Central memory CD8-positive, alpha-beta T cell (primary cell): ENCODE measurements at places on chromosomes 5 and 9.

DNA sequence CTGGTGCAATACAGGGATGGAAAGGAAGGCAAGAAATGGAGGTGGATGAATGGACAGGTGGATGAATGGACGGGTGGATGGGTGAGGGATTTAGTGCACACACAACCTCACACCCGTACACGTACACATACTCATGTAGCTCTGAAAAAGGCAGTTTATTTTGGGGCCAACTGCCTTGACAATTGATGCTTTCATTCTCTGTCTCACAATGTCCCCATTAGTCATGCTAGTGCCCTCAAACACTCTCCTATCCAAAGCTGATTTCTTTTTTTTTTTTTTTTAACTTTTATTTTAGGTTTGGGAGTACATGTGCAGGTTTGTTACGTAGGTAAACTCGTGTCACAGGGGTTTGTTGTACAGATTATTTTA is 495.0 kb downstream of the DMAC1 start:
- H3K27ac ChIP-seq = no peak overlapping the region
- peaks cover 33% of the 10 kb centered on the region for H3K27me3 ChIP-seq
- no peak overlapping the region for H3K4me3 ChIP-seq
- no peaks in the 10 kb centered on the region for H3K4me1 ChIP-seq
- no peaks in the 10 kb centered on the region for H3K36me3 ChIP-seq

- H3K27ac ChIP-seq = no peak overlapping the region
- no peaks in the 10 kb centered on the region for H3K4me1 ChIP-seq
- no peak overlapping the region for H3K4me3 ChIP-seq
- DNase-seq = no peak
- no peaks in the 10 kb centered on the region for H3K27me3 ChIP-seq
- no peaks in the 10 kb centered on the region for H3K36me3 ChIP-seq
Measured at GRCh38 chr5:5128766-5129165, 11.4 kb upstream of the ADAMTS16 start.

DNA sequence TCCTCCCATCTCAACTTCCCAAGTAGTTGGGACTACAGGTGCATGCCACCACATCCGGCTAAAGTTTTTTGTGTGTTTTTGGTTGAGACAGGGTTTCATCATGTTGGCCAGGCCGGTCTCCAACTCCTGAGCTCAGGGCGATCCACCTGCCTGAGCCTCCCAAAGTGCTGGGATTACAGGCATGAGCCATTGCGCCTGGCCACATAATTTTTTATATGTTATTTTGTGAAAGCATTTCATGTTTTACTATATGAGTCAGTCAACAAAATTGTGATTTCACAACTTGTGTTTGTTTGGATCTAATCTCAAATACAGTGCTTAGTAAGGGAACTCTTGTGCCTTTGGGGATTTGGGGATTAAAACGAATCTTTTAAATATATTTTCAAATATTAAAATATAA is 20.0 kb upstream of the FAM120AOS start:
- H3K27me3 ChIP-seq = no peaks in the 10 kb centered on the region
- peaks cover 30% of the 10 kb centered on the region for H3K36me3 ChIP-seq
- peaks cover 43% of the 10 kb centered on the region for H3K4me1 ChIP-seq

DNA sequence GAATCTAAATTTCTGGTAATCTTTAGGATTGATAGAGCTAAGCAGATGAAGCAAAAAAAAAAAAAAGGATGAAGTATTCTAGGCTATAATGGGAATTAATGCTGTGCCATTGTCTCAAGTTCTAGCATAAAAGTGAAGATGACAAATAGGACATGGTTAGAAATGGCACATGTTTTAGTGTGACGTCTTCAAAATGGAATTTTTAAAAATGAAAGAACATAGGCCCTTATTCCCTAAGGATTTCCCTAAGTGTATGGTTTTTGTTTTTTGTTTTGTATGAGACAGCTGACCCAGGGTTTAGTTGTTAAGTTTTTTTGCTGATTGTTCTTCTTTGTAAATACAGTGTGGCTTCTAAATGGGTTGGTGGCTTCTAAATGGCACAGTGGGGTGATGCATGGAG is 7.1 kb downstream of the TLE4 start:
- H3K27me3 ChIP-seq = no peaks in the 10 kb centered on the region
- H3K4me3 ChIP-seq = no peak overlapping the region
- H3K27ac ChIP-seq = peak overlapping the region; percentile 73
- DNase-seq = no peak

DNA sequence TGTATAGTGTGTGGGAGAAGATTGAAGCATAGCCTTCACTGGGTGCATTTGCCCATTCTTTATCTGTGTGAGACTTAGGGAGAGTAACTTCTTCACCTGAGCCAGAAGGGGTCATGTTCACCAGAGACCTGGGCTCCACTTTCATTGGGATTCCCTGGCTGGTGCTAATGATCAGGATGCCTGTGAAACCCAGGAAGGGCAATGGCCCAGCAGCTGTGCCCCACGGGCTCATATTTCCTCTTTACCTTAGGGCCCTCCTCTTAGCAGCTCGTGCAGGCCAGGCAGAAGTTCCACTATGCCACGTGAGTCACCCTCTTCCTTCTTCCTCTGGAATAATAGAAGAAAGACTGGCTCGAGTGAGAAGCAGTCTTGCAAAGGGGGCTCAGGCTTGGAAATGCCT is 5.0 kb downstream of the PPARGC1B start:
- DNase-seq = no peak
- H3K36me3 ChIP-seq = peaks cover 2% of the 10 kb centered on the region
- H3K27me3 ChIP-seq = no peaks in the 10 kb centered on the region
- H3K4me3 ChIP-seq = no peak overlapping the region

DNA sequence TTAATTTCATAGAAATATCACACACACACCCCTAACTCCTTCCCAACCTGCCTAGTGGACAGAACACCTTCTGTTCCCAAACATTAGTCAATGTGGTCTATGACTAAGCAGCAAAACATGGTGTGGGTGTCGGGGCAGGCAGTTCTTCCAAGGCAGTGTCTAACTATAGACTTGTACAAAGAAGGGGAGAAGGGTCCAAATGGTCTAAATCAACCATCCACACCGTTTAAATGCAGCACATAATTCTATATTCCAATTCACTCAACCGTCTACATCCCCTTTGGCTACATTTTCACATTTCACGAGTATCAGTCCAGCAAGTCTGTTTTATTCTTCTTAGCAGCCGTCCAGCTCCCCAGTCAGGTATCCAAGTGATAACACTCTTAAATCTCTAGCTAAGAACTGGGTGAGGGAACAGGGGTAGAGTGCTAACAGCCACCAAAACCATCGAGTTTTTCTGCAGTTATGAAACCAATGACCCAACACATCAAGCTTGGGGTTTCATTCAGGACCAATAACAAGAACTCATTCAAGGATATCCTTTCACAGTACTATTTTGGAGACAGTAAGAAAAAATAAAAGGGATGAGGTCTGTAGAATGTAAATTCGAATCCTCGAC is 3.3 kb downstream of the ZNF608 start:
- peaks cover 26% of the 10 kb centered on the region for H3K27me3 ChIP-seq
- H3K36me3 ChIP-seq = no peaks in the 10 kb centered on the region
- no peak overlapping the region for H3K4me3 ChIP-seq
- H3K27ac ChIP-seq = no peak overlapping the region

GRCh38 chr5:1850324-1851154 is 32.2 kb downstream of the IRX4 start:
- H3K36me3 ChIP-seq = no peaks in the 10 kb centered on the region
- H3K4me1 ChIP-seq = no peaks in the 10 kb centered on the region
- H3K27ac ChIP-seq = no peak overlapping the region
- H3K27me3 ChIP-seq = peaks cover 54% of the 10 kb centered on the region
- DNase-seq = no peak
- no peak overlapping the region for H3K4me3 ChIP-seq

GRCh38 chr5:168360521-168361285 is 69.3 kb downstream of the WWC1 start:
- H3K27me3 ChIP-seq = peaks cover 13% of the 10 kb centered on the region
- H3K36me3 ChIP-seq = no peaks in the 10 kb centered on the region
- H3K27ac ChIP-seq = no peak overlapping the region

- H3K36me3 ChIP-seq = peaks cover 3% of the 10 kb centered on the region
- peaks cover 6% of the 10 kb centered on the region for H3K4me1 ChIP-seq
- no peak for DNase-seq
- no peak overlapping the region for H3K4me3 ChIP-seq
Measured at GRCh38 chr9:124035001-124035650, 23.6 kb downstream of the LHX2 start.

- no peak overlapping the region for H3K27ac ChIP-seq
- H3K4me1 ChIP-seq = no peaks in the 10 kb centered on the region
- DNase-seq = no peak
- no peak overlapping the region for H3K4me3 ChIP-seq
Measured at GRCh38 chr9:109251080-109251775, 69.6 kb downstream of the EPB41L4B start.

GRCh38 chr9:84303061-84303460 is 37.5 kb downstream of the SLC28A3 start:
- peaks cover 4% of the 10 kb centered on the region for H3K36me3 ChIP-seq
- H3K4me1 ChIP-seq = no peaks in the 10 kb centered on the region
- no peak for DNase-seq
- no peak overlapping the region for H3K27ac ChIP-seq
- H3K27me3 ChIP-seq = no peaks in the 10 kb centered on the region

GRCh38 chr9:8168916-8169438 is 369.4 kb upstream of the DMAC1 start:
- no peak for DNase-seq
- no peaks in the 10 kb centered on the region for H3K4me1 ChIP-seq
- no peak overlapping the region for H3K27ac ChIP-seq
- no peak overlapping the region for H3K4me3 ChIP-seq
- peaks cover 29% of the 10 kb centered on the region for H3K27me3 ChIP-seq

DNA sequence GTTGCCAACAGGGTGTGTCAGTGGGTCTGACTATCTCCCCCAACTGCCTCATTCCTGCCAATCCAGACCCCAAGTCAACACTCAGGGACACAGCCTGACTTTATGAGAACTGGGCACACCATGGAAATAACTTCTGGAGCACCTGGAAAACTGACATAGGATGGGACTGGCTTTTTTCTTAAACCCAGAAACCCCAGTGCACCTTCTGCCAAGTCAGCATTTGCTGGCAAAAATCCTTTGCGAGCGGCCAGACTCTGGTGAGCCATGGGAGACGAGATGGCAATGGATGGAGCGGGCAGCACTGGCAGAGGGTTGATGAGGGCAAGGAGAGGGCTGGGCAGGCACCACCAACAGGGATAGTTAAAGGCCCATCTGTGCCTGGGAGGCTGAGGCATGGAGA is 114.4 kb upstream of the OSMR start:
- no peak overlapping the region for H3K4me3 ChIP-seq
- H3K4me1 ChIP-seq = no peaks in the 10 kb centered on the region
- H3K27ac ChIP-seq = no peak overlapping the region

DNA sequence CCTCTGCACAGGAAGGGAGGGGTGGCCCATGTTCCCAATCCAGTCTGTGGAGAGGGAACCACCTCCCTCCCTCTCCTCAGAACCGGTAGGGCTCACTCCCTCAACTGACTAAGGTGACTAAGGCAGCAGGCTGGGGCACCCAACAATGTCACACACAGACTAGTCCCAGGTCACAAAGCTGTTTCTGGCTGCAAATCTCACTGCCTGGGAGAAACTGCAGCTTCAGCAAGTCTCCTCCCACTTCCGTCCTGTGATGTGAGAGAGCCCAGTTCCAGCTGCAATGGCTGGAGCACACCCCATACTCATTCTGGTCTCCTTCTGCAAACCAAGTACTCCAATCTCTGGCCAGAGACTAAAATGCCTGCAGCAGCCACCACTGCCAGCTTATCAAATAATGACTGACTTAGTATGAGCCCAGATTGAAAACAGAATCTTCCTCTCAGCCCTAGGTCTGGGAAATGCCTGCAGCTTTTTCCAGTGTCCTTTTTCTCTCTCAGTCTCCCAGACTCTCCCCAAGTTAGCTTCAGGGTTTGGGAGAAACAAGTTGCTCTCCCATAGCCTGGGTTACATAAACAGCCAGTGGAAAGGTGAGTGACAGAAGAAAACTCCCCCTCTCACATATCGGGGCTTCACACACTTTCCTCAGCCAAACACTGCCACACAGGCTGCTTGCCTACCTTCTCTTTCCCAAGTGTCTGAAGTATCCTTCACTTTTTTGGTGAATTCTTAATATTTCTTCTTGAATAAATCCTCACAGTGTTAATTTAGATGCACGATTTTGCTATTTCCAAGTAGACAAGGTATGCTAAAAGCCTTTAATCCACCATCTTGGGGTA is 247.4 kb upstream of the RASA1 start:
- H3K4me3 ChIP-seq = peak overlapping the region; percentile 50
- peaks cover 20% of the 10 kb centered on the region for H3K4me1 ChIP-seq
- H3K36me3 ChIP-seq = peaks cover 2% of the 10 kb centered on the region
- no peaks in the 10 kb centered on the region for H3K27me3 ChIP-seq

DNA sequence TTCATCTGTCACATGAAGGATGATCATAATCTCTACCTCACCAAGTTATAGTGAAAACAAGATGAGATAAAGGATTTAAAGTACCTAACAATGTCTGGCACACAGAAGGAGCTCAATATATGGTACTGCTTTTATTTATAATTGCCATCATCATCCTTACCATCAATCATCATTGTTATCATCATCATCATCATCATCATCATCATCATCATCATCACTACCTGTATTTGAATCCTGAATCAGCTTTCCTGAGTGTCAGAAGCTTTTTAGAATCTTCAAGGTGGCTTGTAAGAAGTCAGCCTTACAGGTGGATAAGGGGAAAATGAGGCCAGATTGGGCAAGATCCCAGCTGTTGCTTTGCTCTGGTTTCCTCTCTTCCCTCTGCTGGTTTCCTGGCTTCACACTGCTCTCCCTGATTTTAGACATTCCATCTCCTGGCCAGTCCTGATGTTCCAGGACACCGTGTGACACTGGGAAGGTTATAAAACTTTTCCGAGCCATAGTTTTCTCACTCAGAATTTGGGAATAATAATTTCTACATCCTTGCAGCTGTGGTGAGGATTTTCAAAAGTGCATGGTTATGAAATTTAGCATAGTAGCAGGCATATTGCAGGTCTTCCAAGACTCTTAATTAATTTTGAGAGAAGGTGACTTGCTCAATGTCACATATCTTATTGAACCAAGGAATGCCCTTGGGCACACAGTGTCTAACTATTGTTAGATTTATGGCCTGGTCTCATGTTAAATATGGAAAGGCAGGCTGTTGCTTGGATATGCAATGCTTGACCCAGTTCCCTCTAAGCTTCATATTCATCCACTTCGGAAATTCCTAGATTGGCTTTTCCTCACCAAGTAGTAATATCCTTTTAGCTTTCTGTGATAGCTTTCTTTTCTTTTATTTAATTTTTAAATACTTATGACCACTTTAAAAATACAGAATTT is 160.7 kb downstream of the TMEM38B start:
- no peak for DNase-seq
- peaks cover 12% of the 10 kb centered on the region for H3K4me1 ChIP-seq
- H3K4me3 ChIP-seq = no peak overlapping the region
- H3K36me3 ChIP-seq = no peaks in the 10 kb centered on the region

DNA sequence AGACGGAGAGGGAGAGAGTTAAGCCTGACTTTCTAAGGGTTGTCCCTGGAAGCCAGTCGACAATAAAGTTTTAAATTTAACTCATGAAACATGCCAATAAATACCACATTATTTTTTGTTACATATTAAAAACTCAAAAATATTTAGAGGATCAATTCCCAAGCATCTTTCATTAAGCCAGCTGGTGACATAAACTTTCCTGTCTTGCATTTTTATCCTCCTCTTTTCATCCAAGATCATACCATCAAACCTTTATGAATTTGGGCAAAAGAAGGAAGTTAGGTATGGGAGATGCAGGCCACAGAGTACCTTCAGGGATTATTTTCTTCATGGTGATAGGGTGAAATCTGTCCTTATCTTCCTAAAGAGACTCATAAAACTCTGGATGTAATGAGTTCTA is 178.3 kb upstream of the FBXL17 start:
- H3K36me3 ChIP-seq = no peaks in the 10 kb centered on the region
- H3K4me3 ChIP-seq = no peak overlapping the region
- DNase-seq = no peak
- H3K27ac ChIP-seq = no peak overlapping the region
